ENCODE measurements at places on chromosomes 2 and 18.

DNA sequence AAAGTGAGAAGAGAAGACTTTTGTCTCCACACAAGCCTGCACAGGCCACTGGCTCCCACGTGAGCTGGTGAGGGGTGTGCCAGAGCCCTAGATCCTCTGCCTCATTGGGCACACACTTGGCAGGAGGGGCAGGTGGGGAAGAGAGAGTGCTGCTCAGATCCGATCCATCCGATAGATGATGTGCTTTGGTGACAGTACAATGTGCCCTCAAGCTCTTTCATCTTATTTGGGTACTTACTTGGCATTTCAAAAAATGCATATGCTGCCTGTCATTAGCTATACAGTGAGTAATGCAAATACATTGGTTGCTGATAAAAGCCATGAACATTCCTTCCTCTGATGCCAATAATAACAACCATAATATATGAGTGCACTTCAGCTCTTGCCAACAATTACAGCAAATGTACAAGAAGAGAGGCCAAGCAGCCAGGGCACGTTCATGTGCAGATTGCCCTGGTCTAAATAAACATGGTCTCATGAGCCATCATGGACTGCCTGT lies 255.3 kb downstream of the VAPA start:
- no peak for DNase-seq

DNA sequence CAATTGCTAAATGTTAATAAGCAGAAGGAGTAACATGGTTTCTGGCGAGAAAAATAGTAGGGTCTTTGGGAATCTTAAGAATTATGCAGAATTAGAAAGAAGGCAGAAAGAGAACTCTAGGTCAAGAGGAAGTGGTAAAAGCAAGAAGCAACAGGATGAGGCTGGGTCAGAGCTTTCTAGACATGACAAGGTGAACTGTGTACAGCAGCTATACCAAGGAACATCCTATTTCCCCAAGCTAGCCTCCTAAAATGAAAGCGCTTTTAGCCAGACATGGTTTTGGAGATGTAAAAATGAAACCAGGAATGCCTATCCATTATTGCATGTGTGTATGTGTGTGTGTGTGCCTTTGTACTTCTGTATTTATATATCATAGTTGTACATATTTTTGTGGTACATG lies 42.3 kb upstream of the STAT1 start:
- no peak for DNase-seq

DNA sequence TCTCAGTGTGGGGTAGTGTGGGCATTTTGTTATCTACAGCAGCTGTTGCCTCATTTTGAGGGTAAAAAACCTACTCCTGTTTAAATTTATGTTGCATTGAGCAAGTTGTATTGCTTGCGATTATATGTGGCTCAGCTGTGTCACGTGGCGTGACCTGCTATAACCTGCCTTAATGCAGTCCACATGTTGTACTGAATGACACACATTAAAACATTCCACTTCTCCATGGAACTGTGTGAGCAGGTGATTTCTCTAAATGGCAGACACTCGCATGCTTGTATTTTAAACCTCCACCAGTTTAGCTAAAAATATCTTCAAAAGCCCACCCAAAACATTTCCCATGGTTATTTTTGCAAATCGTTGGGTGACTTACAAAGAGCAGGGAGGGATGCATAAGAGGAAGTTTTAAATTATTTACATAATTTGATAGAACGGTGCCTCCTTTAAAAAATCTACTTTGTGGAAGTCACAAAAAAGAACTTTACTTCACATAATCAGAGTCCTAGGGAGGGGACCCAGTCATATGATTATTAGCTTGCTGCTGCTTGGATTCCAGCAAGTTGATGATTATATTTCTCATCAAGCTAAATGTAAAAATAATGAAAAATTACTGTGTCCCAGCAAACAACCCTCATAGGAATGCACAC lies 163.3 kb upstream of the ZEB2 start:
- DNase-seq: no peak

DNA sequence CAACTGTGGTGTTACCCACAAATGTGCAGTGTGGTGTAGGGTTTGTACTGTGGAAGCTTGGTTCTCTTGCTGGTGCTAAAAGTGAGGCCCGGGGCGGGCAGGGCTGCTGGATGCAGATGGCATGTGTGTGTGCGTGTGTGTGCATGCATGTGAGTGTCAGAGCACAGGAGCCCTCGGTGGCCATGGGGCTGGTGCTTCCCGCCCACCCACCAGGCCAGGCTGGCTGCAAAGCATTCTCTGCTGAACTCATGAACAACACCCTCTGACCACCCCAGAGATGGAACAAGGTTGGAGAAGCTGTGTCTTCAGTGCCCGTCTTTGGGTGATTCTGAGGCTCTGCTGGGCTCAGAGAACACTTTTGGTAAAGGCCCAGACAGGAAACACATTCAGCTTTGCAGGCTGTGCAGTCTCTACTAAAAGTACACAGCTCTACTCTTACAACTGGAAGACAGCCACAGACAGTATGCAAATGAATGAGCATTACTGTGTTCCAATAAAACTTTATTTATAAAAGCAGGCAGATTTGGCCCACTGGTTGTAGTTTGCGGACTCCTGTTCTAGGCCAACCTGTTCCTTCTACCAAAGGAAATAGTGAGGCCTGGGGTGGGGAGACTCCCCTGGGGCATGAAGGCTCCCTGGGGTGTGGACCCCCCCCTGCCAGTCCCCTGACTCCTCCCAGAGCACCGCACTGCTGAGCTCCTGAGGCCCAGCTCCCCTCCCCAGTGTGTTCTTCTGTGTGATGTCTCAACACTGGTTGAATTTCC lies 225.3 kb upstream of the HDAC4 start:
- DNase-seq: no peak

DNA sequence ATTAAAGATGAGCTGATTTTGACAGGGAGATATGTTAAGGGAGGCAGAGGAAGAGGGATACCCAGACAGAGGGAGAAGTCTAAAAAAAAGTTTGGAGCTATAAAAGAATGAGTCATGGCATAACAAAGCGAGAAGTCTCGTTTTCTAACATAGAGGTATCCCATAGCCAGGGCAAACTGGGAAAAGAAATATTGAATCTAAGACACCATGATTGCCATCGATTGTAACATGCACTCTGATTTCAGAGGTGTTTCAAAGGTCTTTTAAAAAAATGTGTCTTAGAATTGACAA lies 110.7 kb downstream of the MDH1 start:
- DNase-seq: no peak

DNA sequence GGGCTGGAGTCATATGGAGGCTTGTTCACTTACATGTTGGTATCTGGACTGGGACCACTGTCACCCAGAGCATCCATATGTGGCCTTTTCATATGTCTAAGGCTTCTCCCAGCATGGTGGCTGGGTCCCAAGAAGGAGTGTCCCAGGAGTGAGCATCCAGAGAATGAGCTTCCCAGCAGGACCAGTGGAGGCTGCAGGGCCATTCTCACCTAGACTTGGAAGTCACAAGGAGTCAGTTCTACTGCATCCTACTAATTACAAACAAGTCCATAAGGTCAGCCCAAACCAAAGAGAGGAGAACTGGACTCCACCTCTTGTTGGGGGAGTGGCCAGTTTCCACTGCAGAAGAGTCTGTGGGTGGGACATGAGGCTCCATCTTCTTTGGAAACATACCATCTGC lies 5.1 kb upstream of the TEX51 start:
- no peak for DNase-seq

DNA sequence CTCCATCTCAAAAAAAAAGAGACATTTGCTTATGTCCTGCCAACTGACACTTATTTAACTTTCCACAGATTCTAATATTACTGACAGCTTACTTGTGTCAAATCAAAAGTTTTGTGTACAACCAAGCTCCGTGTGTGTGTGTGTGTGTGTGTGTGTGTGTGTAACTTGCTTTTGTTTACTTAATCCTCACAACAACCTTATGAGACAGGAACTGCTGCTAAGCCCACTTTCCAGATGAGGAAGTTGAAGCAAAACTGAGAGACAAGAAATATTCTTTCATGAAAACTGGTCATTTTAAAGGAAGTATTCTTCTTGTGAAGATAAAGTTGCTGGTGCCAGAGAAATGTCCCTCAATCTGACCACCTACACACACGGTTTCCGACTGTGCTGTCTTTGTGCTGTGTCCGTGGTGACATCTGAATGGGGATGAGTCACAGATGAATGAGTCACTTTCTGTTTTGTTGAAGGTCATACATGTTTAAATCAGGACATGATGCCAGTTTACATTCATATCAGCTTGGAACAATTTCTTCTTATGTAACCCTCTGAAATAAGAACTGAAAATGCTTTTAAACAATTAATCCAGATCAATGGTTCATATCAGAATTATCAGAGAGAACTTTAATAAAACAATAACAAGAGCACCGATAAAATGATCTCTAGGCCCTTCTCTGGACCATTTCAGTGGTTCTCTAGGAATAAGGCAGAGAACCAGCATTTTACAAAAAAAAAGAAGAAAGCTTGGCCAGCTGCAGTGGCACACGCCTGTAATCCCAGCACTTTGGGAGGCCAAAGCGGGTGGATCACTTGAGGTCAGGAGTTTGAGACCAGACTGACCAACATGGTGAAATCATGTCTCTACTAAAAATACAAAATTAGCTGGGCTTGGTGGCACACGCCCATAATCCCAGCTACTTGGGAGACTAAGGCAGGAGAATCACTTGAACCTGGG lies 95.5 kb downstream of the THNSL2 start:
- DNase-seq: no peak

GRCh38 chr2:177348733-177349693 lies 43.6 kb upstream of the AGPS start:
- no peak for DNase-seq

GRCh38 chr2:166380615-166381014 lies 4.9 kb upstream of the SCN9A start:
- no peak for DNase-seq
